ENCODE measurements at places on chromosomes 7 and 10. TPM values are rescaled to one million over a fixed set of nuclear protein-coding genes. Genes with fewer than 3 reads are reported as not detected.
A peak's percentile ranks its signal among the peaks of the same experiment; 100 is the strongest.

DNA sequence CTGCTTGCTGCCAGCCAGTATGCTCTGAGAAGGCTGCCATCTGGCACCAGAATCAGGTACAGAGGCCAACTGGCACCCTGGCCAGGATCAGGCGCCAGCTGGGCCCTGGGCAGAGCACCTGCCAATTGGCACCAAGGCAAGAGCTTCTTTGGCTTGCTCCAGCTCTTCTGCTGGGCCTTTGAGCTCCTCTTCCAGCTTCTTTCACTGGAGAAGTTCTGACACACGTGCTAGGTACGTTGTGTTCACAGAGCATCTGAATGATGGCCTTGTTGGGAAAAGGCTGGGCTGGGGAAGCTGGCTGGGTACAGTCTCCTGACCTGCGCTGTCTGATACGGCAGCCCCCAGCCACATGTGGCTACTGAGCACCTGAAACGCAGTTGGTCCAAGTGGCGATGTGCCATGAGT, 31.7 kb upstream of the OPALIN start:
- DNase-seq, result no peak

DNA sequence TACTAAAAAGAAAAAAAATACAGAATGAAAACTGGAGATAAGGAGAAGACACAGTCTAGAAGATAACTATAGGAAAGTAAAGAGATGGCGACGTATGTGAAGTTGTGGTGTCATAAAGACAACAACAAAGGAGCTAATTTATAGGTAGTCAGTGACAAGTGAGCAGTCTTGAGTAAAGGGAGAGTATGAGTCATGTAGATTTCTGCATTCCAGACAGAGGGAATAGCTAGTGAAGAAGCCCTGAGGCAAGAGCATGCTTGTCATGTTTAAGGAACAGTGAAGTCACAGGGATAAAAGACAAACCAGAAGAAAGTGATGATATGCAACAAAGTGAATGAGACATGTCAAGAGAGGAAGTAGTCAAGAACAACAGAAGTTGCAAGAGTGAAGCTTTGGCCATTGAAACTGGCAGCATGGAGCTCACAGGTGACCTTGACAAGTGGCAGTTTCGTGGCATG, 2.3 kb upstream of the MIOS start:
- DNase-seq, result peak; percentile 98

GRCh38 chr10:121323443-121323842, 274.8 kb downstream of the FGFR2 start:
- DNase-seq, result peak; percentile 82

GRCh38 chr10:28922861-28923260, 245.5 kb downstream of the BAMBI start:
- no peak for DNase-seq

- DNase-seq, result peak; percentile 78
These were observed 6.0 kb downstream of the ADD3 start for GRCh38 chr10:110013630-110014293.

GRCh38 chr10:34061841-34062240, 727.4 kb upstream of the NRP1 start:
- DNase-seq, result peak; percentile 63

GRCh38 chr10:74026428-74027015, 28.6 kb downstream of the VCL start:
- no peak for DNase-seq

GRCh38 chr7:36686499-36686898, 37.8 kb downstream of the AOAH start:
- peak; percentile 78 for DNase-seq

DNA sequence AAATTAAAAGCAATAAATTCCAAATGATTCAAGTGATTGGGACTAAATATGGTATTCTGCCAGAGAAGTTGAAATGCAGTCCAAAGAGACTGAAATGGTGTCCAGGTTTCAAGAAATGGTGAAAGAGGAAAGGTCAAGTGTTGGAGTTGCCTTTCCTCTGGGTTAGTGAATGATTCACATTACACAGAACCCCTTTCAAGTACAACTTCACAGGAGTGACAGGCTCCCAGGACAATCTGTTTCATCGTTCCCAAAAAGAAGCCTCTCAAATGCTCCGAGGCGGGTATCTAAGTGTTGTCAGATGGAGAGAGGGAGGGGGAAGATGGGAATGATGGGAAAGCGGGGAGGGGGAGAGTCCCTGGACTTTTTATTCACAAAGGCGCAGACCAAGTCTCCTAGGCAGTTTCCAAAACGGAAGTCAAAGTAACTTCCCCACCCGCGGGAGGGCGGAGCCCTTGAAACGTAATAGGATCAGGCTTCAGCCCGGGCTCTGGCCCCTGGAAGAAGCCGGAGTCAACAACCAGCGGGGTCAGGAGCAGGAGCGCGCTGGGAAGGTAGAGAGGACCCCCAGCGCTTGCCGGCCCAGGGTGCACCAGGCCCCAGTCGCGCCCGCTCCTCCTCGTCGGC, 754 bp downstream of the SLC25A13 start:
- DNase-seq, result peak; percentile 87

- peak; percentile 81 for DNase-seq
These were observed 105.7 kb downstream of the ST8SIA6 start for GRCh38 chr10:17348501-17349349.

DNA sequence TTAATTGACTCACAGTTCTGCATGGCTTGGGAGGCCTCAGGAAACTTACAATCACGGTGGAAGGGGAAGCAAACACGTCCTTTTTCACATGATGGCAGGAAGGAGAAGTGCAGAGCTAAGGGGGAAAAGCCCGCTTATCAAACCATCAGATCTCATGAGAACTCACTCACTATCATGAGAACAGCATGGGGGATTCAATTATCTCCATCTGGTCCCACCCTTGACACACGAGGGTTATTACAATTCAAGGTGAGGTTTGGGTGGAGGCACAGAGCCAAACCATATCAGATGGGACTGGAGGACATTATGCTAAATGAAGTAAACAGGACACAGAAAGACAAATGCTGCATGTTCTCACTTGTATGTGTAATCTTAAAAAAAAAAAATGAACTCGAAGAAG, 141.4 kb upstream of the HABP2 start:
- DNase-seq, result no peak

GRCh38 chr7:23619141-23619540, 22.0 kb downstream of the CCDC126 start:
- no peak for DNase-seq

DNA sequence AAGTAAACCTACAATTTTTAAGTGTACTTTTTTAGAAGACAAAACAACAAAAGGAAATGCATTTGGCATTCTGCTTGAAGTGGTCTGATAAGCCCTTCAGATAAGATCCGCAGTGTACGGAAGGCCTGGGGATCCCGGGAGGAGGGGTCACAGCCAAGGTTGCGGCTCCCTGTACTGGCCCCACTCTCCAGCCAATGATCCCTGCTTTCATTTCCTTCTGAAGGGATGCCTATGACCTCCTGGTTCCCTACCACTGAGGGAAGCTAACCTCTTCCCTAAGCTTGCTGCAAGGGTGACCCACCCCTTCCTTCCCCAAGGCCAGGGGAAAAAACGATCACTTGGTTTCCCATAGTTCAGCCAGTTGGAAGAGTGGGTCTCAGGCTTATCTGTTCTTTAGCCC, 5.3 kb downstream of the DENND2A start:
- no peak for DNase-seq

DNA sequence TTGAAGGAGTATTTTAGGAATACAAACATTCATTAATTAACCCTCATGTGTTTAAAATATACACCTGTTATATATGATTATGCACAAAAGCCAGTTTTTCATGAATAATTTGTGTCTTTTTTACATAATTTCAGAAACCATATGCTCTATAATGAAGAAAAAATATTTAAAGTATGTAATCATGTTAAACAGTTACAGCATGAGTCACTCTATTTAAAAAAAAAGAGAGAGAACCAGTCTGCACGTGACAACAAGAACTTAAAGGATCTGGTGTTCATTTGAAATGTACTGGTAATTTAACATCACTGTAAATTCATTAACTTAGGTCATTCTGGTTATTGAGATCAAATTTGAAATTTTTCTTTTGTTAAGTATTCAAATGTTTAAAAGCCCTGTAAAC, 228.5 kb downstream of the CACNB2 start:
- no peak for DNase-seq

- peak; percentile 80 for DNase-seq
These were observed 24.0 kb downstream of the ZPBP start for GRCh38 chr7:50068850-50069551.

DNA sequence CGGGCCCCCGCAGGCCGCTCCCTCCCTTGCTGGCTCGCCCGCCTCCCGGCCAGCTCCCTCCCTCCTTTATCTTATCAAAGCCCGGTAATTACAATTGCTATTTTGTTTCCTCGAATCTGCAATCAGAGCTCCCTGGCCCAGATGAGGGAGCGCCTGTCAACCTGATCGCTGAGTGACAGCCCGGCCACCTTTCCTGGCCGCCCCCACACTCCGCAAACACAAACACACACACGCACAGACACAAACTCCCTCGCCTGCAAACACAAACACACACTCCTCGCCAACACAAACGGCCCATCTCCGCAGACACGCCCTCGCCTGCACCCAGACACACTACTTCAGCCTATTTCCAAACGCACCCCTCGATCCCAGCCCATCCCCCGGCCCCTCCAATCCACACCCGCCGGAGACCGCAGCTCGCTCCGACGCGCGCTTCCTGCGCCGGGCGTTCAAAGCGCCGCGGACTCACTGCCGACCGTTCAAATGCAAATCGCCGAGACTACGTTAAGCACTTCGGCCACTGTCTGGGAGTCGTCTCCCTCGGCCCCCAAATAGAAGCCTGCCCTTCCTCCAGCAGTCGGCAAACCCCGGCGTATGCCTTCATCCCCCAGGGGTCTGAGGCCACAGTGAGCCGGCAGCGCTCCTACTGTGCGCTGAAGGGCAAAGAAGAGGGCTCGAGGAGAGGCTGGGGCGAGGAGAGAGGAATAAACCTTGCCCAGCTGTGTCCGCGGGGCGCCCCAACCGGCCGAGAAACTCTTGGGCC, 3.0 kb upstream of the FGF8 start:
- no peak for DNase-seq

- DNase-seq, result no peak
These were observed 112.5 kb upstream of the GJD4 start for GRCh38 chr10:35492386-35493195.

GRCh38 chr10:13331646-13332045, 16.4 kb downstream of the SEPHS1 start:
- DNase-seq, result peak; percentile 43

GRCh38 chr10:114337510-114338462, 66.5 kb downstream of the AFAP1L2 start:
- DNase-seq, result no peak

GRCh38 chr7:41415471-41416207, 287.3 kb downstream of the INHBA start:
- no peak for DNase-seq

GRCh38 chr10:46546591-46547540, 9.6 kb downstream of the GPRIN2 start:
- no peak for DNase-seq

- DNase-seq, result no peak
These were observed 20.3 kb downstream of the SBDS start for GRCh38 chr7:66974986-66975590.

DNA sequence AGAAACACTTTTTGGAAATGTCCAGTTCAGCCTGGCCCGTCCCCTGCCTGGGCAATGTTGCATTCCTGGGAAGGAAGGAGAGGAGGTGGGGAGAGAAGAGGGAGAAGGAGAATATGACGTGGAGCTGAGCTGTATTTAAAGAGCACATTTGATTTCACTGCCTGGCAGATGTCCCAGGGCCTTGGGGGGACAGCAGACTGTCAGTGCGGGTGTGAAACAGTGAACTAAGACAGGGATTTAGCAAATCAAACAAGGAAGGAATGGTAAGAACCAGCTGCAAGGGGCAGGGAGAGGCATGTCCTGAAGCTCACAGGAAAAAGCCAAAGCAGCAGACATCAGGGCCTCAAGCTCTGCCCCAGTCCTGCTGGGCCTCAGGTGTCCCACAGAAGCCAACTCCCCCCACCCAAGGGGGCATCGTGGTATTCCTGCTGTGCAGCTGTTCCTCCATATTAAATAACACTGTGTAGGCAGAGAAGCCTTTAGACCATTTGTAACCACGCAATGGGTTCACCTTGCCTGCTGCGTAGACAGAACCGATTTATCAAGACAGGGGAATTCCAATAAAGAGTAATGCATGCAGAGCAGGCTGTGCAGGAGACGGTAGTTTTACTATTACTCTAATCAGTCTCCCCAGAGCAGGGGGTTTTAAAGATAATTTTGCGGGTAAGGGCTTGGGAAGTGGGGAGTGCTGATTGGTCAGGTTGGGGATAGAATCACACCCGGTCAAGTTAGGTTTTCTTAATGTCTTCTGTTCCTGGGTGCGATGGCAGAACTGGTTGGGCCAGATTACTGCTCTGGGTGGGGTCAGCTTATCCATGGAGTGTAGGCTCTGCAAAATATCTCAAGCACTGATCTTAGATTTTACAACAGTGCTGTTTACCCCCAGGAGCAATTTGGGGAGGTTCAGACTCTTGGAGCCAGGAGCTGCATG, 18.3 kb downstream of the LEP start:
- DNase-seq, result no peak

Gene SLC35B4
- total RNA-seq, result 12.5 TPM

Gene STRIP2
- 2.3 TPM for total RNA-seq

Gene FEZF1
- total RNA-seq, result not detected

Gene ASZ1
- total RNA-seq, result not detected

Gene OR9A2
- total RNA-seq, result not detected

Gene FAM13C
- total RNA-seq, result not detected

Gene BPGM
- total RNA-seq, result 45.8 TPM

Gene DYDC2
- 0.15 TPM for total RNA-seq

Gene MYOZ1
- 0.87 TPM for total RNA-seq

All from renal cortical epithelial cell (primary cell).